Activated CD4-positive, CD25-positive, alpha-beta regulatory T cell treated with anti-CD3 and anti-CD28 coated beads, Interleukin-2, amount 50 U/mL, for 16 hours (primary cell): ENCODE measurements at places on chromosomes 5 and 9.

DNA sequence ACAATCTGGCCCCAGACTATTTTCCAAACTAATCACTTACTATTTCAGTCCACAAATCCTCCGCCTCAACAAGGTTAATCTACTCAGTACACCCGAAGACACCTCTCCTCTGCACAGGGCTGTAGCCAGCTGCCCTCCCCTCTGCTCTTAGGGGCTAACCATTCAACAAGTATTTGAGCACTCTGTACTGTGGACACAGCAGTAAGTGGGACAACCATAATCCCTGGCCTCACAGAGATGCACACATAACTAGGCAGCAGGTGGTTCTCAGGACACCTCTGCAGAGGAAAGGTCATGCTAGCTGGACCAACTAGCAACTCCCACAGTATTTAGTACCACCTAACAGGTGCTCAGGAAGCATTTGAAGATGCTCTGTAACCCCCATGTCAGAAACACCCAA lies 5.5 kb downstream of the CAMSAP1 start:
- DNase-seq: no peak

DNA sequence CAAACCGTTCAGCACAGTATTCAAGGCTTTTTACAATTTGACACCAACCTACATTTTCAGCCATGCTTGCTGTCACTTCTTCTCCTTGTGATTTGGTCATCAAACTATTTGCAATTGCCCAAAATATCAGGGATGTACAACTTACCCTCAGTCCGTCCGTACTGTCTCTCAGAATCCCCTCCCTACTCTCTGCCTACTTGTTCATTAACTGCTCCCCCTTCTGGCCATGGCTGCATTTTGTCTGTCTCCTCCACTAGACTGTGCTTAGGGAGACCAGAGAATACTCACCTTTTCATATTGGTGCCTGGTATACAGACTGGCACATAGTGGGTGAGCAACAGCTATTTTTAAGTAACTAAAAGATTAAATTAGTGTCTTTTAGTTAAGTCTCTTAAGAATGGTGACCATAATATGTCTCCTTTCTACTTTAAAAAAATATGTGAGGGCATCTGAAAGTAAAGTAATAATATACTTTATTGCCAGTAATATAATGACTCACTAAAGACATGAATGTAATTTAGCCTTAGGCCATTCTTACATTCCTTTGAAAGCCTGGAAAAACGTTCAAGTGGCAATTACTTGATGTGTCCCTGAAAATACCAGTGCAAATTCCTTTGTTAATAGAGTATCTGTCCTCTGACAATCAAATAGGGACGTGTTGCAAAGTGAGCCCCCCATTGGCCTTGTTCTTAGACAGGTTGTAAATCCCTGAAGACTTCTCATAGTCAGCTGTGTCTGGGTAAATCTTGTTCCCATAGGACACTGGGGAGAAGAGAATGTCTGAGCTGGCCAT lies 27.8 kb downstream of the PRLR start:
- no peak for DNase-seq

DNA sequence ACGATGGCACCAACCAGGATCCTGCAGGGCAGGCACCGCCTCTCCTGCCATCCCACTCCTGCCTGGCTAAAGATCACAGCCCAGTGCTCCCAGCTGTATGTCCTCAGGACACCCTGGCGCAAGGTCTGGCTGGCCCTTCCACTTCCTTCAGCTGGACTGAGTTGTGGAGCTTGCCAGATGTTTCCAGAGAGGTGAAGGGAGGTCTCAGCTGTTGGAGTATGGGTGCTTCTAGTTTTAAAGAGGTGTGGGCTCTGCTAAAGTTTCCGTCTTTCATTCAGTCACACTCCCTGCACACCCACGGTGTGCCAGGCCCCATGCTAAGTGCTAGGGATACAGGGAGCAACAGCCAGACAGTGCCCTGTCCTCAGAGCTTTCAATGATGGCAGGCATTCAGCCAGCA lies 34.1 kb downstream of the C5orf15 start:
- no peak for DNase-seq

DNA sequence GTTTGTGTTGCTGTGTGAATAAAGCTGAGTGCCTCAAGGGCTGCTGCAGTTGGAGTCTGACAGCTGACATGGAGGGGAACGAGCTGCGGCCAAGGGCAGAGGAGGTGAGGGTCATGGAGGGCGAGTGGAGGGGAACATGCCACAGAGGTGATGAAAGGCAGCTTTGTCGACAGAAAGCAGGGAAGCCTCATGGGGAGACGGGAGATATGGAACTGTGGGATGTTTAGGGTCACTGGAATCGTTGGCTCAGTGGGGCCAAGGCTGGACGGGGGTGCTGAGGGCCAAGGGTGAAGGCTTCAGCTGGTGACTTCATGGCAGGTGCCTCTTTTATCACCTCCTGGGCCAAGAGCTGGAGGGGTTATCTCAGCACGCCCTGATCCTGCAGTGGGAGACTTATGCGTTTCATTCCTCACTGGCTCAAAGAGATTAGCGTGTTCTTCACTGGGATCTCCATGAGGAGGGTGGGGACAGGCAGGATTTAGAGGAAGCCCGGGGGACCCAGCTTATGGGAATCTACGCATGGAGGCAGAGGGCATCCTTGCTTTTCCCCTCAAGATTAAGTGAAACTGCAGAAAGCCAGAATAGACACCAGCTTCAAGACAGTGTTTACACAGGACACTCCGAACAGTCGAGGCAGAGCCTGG lies 42.2 kb downstream of the FAM240B start:
- no peak for DNase-seq

GRCh38 chr5:146866263-146866662 lies 12.3 kb downstream of the PPP2R2B start:
- DNase-seq: no peak

DNA sequence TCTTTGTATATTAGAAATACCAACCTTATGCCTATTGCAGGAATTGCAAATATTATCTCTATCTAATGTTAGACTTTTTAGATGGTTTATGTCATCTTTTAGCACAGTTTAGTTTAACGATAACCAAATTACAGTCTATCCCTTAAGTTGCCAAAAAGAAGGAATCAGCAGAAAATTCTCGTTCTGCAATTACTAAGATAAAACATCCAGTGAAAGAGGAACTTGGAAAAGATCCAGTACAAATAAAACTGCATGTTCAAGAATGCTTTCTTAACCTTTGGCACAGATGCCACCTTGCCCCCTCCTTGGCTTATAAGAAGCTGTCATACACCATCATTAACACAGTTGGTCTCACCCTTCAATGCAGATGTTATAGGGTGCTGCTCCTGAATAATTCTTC lies 124.0 kb downstream of the SEMA5A start:
- no peak for DNase-seq

- no peak for DNase-seq
These were observed 1002.7 kb upstream of the DMAC1 start for GRCh38 chr9:8802242-8802641.

- DNase-seq: no peak
These were observed 43.4 kb upstream of the N4BP3 start for GRCh38 chr5:178069909-178070308.

GRCh38 chr9:101081641-101082040 lies 53.1 kb downstream of the PLPPR1 start:
- no peak for DNase-seq

DNA sequence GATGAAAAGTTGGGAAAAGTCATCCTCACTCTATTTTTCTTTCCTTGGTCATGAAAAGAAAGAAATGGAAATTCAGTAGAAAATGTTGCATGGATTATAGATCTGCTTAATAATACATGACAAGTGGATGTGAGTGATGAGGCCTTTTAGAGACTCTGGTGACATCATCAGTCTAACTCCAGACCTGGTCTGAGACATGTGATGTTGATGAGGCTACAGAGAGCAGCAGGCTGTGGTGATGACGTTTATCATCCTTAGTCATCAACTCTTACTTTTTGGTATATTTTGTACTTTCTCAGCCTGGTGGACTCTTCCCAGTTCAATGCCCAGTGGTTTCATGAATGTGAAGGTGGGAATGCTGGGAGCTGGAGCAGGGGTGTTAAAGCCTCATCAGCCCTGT lies 116.4 kb downstream of the TTLL11 start:
- no peak for DNase-seq

DNA sequence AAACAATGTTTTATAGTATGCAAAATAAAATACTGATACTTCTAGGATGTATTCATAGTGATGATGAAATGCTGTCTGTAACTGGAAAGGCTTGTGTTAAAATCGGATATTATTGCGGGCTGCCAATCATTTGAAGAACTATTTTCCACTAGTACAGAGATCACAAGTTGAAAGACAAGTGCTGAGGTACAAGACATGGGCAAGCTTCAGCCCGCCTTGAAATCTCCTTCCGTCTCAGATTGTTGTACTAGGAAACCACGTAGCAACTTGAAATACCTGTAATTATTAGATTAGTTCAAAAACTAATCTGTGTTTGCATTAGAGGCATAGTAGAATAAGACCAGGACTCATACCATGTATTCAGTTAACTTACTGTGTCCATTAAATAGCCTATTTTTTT lies 218.2 kb downstream of the ARHGEF28 start:
- DNase-seq: no peak

GRCh38 chr9:109381011-109381729 lies 60.3 kb upstream of the EPB41L4B start:
- DNase-seq: no peak

DNA sequence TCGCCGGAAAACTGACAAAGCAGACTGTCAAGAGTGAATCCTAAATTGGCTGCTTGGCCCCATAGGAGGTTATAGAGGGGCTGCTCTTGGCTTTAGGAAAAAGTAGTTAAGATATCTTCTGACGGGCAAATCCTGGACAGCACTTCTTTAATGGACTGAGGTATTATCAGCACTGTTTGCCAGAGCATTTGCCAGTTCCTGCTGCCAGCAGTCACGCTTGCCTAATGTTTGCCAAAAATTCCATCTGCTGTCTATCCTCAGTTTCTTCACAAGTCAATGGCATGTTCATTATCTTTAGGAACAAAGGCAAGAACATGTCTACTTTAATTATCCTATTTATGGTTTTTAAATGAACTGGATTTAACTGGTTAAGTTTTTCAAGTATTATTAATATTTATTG lies 25.8 kb upstream of the SREK1 start:
- no peak for DNase-seq

- DNase-seq: no peak
These were observed 228.0 kb downstream of the MARCHF11 start for GRCh38 chr5:15951550-15951949.

GRCh38 chr9:135973277-135974219 lies 12.4 kb upstream of the UBAC1 start:
- no peak for DNase-seq

DNA sequence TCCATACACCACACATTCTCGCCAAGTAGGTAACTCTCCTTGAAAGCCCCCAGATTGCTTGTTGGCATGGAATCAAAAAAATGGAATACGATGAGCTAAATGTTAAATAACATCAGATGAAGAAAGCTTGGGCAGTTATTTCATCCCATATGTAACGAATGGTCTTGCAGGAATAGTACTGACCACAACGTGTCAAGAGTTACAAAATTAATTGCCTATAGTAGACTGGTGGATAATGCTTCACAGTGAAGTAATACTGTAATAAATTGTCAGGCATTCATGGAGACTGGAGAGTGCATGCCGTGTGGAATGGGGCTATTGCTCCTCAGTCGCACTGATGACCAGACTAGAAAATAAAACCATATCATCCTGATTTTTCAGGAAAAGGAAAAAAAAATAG lies 1628.7 kb downstream of the MAT2B start:
- DNase-seq: no peak

DNA sequence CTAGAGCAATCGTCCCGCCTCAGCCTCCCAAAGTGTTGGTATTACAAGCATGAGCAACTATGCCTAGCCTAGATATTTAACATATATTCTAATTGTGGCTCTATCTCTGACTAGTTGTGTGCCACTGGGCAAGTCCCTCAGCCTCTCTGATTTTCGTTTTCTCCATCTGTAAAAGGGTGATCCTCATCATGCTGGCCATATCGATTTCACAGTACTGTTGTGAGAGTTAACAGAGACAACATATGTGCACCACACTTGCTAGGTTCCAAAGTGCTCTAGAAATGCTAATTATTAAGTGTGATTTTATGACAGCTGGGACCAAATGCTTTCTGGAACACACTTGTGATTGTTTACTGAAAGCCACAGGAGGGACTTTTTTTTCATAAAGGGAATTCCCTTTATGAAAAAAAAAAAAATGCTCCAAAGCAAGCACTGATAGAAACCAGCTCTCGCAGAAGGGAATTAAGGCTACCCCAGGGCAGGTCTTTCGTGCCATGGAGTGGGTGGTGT lies 78.5 kb upstream of the EPB41L4B start:
- DNase-seq: no peak
